ENCODE measurements at places on chromosomes 2 and 18.
A peak's percentile ranks its signal among the peaks of the same experiment; 100 is the strongest.

- DNase-seq, result no peak
These were observed 63.3 kb downstream of the TGOLN2 start for GRCh38 chr2:85264471-85264870.

- DNase-seq, result no peak
These were observed 1.5 kb downstream of the TRMT61B start for GRCh38 chr2:28868611-28869010.

GRCh38 chr2:77807531-77808215, 285.5 kb upstream of the LRRTM4 start:
- no peak for DNase-seq

- DNase-seq, result no peak
These were observed 90.5 kb upstream of the MAPK4 start for GRCh38 chr18:50469380-50469781.

- DNase-seq, result no peak
These were observed 83.4 kb downstream of the TTN start for GRCh38 chr2:178723786-178724346.

- DNase-seq, result no peak
These were observed 219.3 kb upstream of the OSR1 start for GRCh38 chr2:19577723-19578122.

DNA sequence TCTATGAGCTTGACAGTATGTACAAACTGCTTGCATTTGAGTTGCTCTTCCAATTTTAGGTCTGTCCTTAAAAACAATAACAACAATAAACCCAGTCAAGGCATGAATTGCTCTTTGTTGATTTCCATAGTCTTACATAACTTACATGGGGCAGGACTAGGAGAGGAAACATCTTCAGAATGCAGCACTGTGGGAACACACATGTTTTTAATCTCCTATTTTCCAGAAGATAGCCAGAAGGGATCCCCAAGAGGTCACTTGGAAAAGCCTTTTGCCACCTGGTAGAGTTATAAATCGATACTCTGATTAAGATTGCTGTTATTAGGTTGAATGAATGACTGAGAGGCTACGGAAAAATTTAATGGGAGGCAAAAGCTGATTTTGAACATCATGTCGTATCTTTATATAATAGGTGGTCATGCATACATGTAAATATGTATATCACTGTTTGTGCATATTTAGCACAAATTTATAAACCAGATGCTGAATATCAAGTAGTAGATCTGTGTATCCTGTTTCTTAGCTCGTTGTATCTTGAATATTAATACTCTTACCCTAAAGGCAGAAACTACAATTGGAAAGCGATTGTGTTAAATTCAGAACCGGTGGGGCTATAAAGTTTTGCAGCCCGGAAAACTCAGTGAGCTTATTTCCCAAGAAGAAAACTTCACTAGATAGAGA, 479.4 kb upstream of the TCF4 start:
- DNase-seq, result no peak

- no peak for DNase-seq
These were observed 34.0 kb downstream of the AQP12A start for GRCh38 chr2:240725671-240726070.

DNA sequence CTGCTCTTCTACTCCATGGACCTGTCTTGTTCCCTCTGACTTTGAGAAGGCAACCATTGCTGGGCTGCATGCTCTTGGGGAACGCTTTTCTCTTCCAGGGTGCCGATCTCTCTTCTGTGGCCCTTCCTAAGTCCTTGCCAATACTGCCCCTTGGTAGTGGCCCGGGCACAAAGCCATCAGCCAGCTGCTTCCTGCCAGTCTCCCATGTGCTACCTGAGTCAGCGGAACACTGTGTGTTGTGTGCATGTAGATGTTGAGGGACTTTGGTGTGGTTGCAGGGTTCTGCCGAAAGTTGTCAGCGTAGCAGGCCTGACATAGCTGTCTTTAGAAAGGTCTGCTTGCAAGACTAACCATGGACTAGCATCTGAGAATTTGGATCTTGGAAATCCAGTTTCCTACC, 35.4 kb downstream of the MGAT5 start:
- DNase-seq, result no peak

- DNase-seq, result no peak
These were observed 103.0 kb downstream of the GPR39 start for GRCh38 chr2:132519566-132519965.

- no peak for DNase-seq
These were observed 68.2 kb upstream of the MBOAT2 start for GRCh38 chr2:9071584-9072124.

GRCh38 chr2:62803961-62804360, 98.4 kb downstream of the EHBP1 start:
- no peak for DNase-seq

GRCh38 chr2:47265751-47266231, 110.7 kb upstream of the STPG4 start:
- DNase-seq, result no peak

DNA sequence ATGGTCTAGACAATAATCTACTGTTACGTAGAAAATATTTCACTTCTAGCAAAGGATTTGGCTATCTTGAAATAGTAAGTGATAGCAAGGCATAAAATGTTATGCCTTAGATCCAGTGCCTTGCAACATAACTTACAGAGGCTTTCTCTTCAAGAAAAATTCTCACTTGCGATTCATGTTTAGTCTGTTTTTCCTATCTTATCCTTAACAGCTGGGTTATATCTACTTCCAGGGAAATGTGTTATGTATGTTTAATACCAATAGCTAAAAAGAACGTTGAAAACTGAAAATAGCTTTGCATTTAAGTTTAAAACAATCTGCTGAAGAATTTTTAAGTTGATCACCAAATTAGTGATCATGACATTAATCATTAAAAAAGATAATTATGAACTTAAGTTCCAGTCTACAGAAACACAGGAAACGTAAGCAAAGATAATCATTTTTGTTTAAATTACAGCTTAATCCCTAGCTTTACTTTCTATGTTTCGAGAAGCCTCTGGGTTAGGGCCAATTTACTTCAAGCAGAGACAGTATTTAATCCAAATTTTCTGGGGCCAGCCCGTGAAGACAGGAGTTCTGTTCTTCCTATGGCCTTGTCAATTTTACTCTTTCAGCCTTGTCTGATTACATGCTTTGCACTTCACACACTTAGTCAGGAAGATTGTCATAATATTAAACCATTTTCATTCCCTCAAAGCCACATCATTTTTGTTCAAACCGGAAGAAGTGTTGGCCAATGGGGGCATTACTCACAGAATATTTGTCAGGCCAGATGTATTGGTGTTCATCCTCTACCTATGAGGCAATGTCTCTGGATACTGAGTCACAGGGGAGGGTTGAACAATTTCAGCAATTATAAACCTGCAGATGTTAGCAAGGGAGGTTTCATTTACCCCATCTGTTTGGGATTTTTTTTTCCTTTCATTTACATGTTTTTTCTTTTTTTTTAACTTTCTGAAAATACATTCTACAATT, 1132.9 kb upstream of the ZEB2 start:
- DNase-seq, result no peak

DNA sequence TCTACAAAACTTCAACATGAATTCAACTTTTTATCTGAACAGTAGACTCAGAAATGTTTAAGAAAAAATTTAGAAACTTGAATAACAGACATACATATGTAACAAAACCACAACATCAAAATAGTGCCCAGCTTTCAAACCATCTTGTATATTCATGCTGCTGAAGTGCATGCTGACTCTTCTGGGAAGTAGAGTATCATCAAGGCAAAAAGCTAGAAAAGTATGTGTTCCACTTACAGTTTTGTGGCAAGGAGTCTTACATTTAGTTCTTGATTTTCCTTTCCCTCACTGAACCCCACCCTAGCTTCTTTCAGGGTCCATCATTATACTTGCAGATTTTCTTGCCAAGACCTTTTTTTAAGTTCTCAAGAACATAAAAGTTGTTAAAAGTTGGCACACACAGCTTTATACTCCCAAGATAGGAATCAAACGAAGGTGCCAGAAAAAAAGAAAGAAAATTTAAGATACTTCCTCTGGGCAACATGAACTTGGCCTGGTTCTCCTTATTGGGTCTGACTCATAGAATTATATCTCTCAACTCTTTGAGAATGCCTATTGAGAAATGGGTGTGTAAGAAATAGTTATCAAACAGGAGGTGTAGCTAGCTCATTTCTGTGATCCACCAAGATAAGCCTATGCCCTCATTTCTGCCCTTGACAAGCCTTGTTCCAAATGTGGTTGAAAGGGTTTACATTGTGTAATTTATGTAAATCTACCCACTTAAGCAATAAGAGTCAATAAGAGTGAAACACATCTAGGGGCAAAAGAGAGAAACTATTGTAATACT, 667.6 kb upstream of the ACVR2A start:
- DNase-seq, result peak; percentile 12

DNA sequence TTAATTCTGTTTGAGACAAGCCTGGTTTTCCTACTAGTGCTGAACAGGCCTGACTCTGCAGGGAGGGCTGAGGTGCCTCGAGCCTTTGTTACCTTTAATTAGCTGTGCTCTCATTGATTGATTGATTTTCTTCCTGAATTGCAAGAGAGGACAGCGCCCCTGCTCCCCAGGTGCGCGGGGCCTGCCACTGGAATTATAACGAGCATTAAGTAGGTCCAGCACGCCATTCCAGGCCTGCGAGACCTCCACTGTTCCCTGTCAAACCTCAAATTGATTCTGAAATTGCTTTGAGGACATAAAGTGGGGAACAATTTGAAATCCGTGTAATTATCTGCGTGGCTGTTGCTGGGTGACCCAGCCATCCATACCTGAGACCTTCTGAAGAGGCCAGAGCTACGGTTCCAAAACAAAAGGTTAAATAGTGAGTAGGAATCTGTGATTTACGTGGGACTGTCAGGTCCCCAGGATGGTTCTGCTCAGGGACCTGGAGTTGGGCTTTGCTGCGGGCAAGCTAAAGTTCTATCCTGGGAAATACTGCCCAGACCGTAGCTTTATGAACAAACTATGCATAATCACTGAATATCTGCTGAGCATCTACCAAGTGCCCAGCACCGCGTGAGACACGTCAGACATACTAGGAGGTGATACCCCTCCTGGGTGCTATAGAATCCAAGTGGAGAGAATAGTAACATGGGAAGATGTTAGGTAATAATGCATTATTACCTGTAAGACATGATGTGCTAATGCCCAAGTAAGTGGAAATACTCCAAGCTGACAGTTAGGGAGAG, 104.1 kb downstream of the ZBTB7C start:
- DNase-seq, result no peak

DNA sequence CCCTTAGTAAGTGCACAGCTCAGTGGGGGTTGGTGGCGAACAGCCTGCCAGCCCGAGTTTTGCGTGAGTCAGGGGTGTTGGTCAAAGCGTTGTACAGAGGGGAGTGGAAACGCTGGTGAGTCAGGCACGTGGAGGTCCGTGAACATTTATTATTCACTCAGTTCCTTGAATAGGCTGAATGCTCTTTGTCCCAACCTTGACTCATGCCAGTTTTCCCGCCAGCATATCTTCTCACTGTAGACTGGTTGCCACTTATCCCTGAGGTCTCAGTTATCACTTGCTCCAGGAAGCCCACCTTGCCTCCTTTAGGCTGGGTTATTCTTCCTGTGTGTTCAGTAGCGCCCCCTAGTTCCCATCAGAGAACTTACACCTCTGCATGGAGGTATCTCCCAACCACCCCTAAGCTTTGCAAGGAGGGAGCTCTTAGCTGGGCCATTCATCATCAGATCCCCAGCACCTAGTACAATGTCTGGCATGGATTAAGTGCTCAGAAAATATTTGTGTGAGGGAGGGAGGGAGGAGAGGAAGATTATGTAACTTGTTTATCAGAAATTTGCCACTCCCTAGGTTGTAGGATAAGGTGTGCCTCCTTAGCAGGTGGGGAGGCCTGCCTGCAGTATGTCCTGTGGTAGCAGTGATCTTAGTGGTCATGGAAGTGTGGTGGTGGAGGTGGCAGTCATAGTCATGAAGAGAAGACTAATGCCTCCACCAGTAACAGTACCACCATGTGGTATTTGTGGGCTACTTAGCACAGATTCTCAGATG, 72.1 kb downstream of the CABLES1 start:
- no peak for DNase-seq

DNA sequence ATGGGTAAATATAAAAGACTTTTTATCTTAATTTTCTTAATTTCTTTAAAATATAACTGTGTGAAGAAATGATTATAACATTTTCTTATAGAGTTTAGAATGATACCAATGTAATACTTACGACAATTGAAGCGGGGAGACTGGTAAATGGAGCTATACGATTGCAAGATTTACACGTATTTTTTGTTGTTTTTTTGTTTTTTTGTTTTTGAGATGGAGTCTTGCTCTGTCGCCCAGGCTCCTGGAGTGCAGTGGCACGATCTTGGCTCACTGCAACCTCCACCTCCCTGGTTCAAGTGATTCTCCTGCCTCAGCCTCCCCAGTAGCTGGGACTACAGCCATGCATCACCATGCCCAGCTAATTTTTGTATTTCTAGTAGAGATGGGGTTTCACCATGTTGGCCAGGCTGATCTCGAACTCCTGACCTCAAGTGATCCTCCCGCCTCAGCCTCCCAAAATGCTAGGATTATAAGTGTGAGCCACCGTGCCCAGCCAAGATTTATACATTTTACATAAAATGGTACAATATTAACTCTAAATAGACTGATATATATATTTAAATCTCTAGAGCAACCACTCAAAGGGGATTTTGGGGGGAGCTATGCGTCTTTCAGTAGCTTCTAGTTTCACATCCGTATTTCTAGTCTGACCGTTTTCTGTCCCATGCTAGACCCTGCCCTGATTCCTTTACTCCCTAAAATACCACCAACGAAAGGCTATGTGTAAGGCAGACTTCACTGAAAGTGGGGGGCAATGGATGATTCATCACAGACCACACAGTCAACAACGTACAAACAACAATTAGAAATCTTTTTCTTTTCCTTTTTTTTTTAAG, 28.2 kb upstream of the ATG16L1 start:
- DNase-seq, result no peak

DNA sequence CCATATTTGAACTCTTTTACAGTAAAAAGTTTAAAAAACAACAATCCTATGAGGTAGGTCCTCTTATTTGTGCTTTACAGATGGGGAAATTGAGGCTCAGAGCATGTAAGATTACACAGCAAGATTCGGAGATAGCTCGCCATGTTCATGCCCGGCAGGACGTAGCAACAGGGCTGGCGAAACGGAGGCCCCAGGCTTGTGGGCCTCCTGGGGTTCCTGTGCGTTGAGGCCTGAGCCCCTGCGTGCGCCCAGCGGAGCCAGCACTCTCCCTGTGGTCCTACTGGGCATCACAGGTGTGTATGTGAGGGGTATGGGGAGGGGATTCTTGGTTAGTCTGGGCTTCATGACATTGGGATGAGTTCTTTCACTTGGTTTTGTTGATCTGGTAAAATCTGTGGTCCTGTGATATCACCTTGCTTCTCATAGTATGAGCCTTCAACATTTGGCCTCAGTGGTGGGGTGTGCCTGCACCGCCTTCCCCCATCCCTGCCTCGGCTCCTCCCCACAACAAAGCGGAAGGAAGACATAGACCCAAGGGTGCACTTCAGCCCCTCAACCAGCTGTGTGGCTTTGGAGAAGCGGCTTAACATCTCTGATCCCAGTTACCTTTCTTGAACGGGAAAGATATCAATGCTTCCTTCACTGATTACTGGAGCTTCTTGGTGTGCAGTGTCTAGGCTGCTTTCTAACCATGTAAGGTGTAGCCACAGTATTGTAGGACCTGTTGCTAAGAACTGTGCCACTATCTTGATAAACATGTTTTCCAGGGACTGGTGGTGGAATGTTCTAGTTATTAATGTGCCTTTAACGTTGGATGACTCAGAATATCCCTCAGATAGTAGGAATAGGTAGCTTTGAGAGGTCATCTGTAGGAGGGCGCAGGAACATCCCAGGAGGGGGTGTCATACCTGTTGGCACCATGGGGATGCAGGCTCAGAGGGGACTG, 37.2 kb downstream of the HPCAL1 start:
- DNase-seq, result no peak

- DNase-seq, result no peak
These were observed 303.7 kb downstream of the PTGR3 start for GRCh38 chr18:74905247-74905646.
